ENCODE measurements at places on chromosomes 6 and 20. TPM values are rescaled to one million over a fixed set of nuclear protein-coding genes. Genes with fewer than 3 reads are reported as not detected.

GRCh38 chr20:56362833-56363413, 4.1 kb downstream of the FAM210B start:
- no peak for DNase-seq

DNA sequence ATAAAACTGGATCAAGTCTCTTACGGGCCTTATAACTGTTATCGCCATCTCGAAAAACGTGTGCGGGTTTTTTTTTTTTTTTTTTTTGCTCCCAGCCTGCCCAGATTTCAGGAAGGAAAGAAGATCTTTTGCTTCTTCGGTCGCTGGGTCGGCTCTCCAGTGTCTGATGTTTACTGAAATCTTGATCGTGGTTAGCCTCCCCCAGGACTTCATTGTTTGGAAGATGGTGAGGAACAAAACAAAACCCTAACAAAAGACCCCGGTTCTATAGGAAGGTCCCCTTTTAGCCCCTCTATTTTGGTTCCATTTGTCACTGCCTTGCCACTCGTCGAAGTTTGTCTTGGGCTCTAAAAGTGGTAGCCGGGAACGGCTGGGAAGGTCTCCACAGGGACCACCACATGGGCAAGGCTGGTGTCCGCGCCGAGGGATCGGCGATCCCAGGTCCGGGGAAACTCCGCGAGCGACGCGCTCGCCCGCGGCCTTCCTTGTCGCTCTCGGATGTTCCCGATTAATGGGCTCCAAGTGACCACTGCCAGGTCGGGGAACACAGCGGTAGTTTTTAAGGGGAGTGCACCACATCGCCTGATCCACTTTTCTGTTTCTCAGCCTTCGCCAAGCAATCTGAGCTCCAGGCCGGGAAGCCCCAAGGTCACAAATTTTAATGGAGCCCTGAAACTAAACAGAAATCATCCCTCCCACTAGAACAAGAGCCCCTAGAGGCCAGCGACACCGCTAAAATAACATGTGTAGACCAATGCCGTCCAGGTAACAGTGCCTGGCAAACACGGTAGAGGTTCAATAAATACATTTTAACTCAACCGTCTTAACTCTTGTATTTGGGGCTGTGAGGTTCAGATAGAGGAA, 27.0 kb downstream of the TRIM27 start:
- peak; percentile 23 for DNase-seq

DNA sequence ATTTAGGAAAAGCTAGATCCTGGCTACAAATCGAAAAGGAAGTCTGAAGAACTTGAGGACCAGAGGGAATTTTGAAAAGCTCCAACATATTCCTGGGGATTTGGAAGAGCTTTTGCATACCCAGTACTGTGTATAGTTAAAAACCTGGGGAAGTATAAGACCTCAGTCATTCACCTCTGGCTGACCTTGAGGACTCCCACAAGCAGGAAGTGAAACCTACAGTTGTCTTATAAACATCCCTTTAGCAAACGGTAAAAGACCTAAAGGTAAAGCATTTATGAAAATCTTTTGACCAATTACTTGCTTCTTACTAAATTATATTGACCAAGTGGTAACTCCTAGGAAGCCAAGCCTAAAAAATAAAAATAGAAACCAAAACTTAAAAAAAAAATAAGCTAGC, 175.0 kb downstream of the HAO1 start:
- DNase-seq = no peak

DNA sequence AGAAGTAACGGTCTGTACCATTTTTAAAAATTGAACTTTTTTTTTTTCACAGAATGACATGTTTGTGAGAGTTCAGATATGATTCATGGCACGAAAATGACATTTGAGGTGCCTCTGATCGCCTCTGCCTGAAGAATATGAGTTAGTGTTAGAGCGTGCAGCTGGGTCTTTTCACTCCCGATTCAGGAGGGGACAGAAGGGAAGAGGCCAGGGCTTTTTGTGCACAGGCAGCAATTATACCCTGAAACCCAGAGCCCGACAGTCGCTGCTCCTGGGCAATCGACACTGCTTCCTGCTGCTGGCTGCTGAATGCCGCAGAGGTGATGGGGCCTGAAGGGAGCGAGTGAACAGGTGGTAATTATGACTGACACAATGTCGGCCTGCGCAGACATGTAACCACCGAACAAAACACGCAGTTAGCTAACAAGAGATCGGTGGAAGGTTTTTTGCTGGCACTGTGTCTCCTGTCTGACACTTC, 652.0 kb upstream of the NOX3 start:
- DNase-seq = no peak

DNA sequence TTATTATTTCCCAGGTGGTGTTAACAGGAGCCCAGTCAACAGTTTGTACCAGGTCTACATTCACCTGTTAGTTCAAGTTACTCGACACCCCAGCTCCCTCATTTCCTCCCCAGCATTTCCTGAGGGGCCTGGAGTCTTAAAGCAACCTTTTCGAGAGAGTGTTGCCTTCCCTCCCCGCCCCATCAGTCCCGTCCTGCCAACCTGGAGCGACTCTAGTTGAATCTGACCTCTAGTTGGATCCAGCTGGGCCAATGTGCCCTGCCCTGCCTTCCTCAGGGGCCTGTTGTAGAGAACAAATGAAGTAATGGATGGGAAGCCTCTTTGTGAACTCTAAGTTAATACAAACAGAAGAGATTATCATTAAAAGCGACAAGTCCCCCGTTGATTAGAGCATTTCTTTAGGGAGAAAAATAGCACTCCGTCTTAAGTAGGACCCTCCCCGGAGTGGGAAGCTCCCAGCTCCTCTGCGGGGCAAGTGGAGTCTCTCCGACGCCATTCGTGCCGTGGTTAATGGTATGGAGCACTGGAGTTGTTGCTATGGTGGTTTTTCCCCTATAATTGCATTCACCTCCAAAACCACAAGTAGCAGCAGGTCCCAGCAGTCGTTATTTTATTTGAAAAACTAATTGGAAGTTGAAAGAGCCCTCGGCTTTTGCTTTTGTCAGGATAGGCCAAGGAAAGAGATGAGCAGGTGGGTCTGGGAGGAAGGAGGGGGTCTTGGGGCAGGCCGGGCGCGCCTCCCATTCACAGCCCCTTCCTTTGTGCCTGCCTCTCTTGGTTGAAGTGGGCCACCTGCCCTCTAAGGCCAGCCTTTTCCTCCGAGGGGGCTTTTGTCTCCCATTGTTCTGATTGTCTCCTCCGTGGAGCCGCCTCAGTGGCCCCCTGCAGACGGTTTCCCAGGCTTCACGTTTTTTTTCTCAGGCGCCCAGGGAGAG, 16.1 kb downstream of the GHRH start:
- DNase-seq = no peak

GRCh38 chr6:2919401-2919800, 16.3 kb upstream of the SERPINB9 start:
- DNase-seq = no peak

DNA sequence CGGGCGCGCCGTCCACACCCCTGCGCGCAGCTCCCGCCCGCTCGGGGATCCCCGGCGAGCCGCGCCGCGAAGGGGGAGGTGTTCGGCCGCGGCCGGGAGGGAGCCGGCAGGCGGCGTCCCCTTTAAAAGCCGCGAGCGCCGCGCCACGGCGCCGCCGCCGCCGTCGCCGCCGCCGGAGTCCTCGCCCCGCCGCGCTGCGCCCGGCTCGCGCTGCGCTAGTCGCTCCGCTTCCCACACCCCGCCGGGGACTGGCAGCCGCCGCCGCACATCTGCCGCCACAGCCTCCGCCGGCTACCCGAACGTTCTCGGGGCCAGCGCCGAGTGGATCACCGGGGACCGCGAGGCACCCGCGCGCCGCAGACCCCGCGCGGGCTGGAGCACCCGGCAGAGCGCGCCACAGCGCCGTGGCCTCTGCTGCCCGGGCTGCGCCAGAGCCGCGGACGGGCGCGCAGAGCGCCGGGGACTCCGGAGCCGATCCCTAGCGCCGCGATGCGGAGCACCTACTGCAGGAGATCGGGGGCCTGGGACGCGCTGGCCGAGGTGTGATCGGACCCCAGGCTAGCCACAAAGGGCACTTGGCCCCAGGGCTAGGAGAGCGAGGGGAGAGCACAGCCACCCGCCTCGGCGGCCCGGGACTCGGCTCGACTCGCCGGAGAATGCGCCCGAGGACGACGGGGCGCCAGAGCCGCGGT, at the start of gene BMP2:
Gene BMP2, plus strand, starts transcription at position 151 of the 692 bp plus-strand sequence. CDS start 2,441 bp downstream, outside the sequence.
- DNase-seq = no peak

GRCh38 chr20:53874706-53875105, 195.7 kb downstream of the BCAS1 start:
- DNase-seq = no peak

GRCh38 chr6:80402266-80402665, 295.8 kb downstream of the BCKDHB start:
- DNase-seq = no peak

GRCh38 chr6:109448615-109449014, 7.0 kb downstream of the MICAL1 start:
- DNase-seq = no peak

GRCh38 chr6:5762561-5762968, 244.2 kb downstream of the NRN1 start:
- DNase-seq = no peak

- no peak for DNase-seq
Measured at GRCh38 chr6:3312604-3313231, 54.0 kb downstream of the PSMG4 start.

- DNase-seq = no peak
Measured at GRCh38 chr6:75331151-75331550, 46.6 kb upstream of the TMEM30A start.

DNA sequence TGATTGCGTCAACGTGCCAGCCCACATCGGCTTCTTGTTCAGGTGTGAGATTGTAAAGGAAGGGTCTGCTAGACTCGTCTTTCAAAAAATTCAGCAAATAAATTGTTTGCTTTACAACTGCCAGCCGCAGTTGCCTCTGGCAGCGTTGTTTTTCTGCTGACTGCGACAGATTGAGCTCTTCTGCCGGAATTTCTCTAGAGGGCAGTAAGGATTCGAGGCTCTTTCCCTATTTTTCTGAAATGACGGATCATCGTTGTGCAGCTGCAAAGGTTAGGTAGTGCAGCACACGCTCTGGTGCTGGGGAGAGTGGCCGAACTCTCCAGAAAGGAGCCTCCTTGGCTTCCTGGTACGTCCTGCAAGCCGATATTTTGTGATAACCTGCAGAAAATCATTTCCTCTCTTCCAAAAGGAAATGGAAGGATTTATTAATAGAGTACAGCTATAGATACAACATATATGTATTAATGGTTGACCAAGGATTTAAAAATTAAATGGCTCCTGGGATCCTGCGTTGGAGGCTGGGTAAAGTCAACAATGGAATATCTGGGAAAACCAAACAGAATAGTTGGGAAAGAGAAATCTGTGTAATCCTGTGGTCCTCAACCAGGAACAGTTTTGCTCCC, 121.9 kb upstream of the ZFP64 start:
- no peak for DNase-seq

- no peak for DNase-seq
Measured at GRCh38 chr6:137045222-137045789, 541 bp upstream of the IL20RA start.

- peak; percentile 20 for DNase-seq
Measured at GRCh38 chr20:63441136-63442099, 31.0 kb downstream of the KCNQ2 start.

DNA sequence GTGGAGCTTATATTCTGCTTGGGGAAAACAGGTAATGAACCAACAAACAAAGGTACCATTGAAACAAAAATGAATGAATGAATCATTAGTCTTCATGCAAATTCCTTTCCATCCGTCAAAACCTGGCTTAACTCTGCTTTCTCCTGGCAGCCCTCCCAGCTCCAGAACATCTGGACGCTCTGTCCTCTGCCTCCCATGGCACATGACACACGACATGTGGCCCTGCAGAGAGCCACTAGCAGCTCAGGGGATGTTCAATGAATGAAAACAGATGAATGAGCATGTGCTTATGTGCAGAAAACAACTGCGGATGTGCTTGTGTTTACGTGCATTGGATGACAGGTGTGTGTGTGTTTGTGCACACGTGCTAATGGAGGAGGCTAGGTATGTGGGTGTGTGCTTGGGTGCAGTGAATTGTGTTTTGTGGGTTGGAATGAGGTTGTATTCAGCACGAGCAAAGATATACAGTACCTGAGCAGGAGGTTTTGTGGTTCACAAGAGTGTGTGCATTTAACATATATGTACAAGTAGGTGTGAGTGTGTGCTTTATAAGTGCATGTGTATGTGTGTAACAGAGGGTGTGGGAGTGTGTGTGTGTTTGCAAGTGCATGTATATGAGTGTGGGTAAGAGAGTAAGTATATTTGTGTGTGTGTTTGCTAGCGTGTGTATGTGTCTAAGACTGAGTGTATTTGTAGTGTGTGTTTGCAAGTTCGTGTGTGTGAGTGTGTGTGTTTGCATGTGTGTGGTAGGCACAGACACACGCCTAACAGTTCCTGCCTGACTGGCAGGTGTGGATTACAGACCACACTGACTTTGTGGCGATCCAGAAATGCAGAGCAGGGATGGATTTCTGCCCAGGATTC, 374.1 kb upstream of the SULF2 start:
- DNase-seq = no peak

- DNase-seq = no peak
Measured at GRCh38 chr6:160226118-160226591, 32.5 kb downstream of the SLC22A2 start.

DNA sequence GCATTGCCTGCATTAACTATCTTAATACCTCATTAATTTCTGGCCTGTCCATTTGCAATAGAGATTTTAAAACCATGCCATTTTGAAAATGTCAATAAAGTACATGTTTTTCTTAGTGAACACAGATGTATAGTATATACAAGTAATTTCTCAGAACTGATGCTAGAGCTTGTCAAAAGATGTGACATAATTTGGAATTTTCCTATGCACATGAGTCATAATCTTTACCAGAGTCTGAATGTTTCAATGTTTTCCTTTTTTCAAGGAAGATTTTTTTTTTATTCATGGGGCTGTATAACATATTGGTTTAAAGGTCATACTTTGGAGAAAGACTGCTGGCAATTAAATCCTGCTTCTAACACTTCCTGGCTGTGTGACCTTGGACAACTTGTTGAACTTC, 1347.5 kb upstream of the ADGRB3 start:
- no peak for DNase-seq

DNA sequence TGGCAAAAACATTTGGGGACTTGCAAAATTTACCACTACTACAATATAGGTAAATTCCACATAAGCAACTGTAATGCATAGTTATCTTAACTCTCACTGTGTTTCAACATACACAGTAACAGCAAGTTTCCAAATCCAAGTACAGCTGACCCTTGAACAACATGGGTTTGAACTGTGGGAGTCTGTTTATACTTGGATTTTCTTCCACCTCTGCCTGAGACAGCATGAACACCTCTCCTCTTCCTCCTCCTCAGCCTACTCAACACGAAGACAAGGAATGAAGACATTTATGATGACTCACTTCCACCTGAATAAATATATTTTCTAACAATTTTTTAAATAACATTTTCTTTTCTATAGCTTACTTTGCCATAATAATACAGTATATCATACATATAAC, 25.6 kb downstream of the MAN1A1 start:
- DNase-seq = no peak

GRCh38 chr6:17968876-17969275, 18.6 kb downstream of the KIF13A start:
- DNase-seq = no peak

- no peak for DNase-seq
Measured at GRCh38 chr6:46556053-46556452, 64.8 kb upstream of the RCAN2 start.

The OPN5 gene
- total RNA-seq = not detected

The VIP gene
- not detected for total RNA-seq

The RUNX2 gene
- 31.0 TPM for total RNA-seq

The PKIG gene
- 2.1 TPM for total RNA-seq

The SAMD10 gene
- total RNA-seq = 14.6 TPM

The LPA gene
- total RNA-seq = 0.11 TPM

The DLL1 gene
- total RNA-seq = 1.0 TPM

The FYN gene
- 505 TPM for total RNA-seq

The NR2E1 gene
- total RNA-seq = not detected

The STMND1 gene
- not detected for total RNA-seq

The AIF1 gene
- total RNA-seq = 18.5 TPM

The NRSN2 gene
- total RNA-seq = 2.7 TPM

The CPXM1 gene
- 3.8 TPM for total RNA-seq

The OOEP gene
- total RNA-seq = not detected

The MYB gene
- total RNA-seq = 15.2 TPM

Data from activated T-cell treated with anti-CD3 and anti-CD28 coated beads, Interleukin-2, amount 50 U/mL, for 4 hours (primary cell).